ENCODE measurements at places on chromosomes 3 and 15.

- no peak for DNase-seq
These were observed 29.2 kb downstream of the MYO5A start for GRCh38 chr15:52499506-52499905.

DNA sequence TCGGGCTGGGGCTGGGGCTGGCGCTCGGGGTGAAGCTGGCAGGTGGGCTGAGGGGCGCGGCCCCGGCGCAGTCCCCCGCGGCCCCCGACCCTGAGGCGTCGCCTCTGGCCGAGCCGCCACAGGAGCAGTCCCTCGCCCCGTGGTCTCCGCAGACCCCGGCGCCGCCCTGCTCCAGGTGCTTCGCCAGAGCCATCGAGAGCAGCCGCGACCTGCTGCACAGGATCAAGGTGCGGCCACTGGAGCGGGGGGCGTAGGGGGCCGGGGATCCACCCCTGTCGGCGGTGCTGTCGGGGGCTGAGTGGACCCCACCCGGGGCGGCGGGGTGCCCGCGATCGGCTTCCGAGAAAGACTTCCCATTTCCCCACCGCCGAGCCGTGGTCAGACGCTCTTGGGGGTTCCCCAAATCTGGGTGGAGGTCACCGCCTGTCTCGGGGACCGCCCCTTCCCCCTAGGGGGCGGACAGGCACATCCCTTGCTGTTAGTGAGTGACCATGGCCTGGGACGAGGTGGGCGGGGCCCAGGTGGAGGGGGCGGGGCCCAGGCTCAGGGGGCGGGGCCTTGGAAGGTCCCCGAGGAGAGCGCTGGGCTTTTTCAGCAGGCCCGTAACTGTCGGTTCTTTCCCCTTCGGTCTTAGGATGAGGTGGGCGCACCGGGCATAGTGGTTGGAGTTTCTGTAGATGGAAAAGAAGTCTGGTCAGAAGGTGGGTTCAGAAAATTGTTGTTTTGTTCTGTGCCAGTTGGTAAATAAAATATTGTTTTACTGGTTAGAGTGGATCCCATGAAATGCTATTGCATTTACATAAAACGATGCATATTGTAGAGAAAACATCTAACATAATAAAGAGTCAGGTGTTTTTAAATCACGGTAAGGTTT lies 578 bp downstream of the LACTB start:
- peak; percentile 90 for DNase-seq

GRCh38 chr3:11624161-11624560 lies 19.6 kb downstream of the VGLL4 start:
- no peak for DNase-seq

GRCh38 chr15:97929456-97930229 lies 30.9 kb upstream of the ARRDC4 start:
- no peak for DNase-seq

GRCh38 chr15:57436961-57437360 lies 60.7 kb downstream of the CGNL1 start:
- DNase-seq: no peak

DNA sequence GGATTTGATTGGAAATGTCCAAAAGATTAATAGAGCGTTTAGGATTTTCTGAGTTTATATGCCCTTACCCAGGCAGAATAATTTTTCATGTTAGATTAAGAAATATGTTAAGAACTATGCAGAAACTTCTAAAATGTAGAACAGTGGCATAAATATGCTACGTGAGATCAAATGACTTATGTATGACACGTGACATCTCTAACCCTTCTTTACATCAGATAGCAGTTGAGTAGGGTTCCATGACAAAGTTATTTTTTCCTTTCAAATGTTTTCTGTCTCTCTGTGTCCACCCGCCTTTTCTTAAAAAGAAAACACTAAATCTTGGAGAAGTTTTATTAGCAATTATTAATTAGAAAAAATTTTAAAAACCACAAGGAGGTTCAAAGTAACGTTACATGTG lies 8.6 kb upstream of the TFG start:
- DNase-seq: no peak

DNA sequence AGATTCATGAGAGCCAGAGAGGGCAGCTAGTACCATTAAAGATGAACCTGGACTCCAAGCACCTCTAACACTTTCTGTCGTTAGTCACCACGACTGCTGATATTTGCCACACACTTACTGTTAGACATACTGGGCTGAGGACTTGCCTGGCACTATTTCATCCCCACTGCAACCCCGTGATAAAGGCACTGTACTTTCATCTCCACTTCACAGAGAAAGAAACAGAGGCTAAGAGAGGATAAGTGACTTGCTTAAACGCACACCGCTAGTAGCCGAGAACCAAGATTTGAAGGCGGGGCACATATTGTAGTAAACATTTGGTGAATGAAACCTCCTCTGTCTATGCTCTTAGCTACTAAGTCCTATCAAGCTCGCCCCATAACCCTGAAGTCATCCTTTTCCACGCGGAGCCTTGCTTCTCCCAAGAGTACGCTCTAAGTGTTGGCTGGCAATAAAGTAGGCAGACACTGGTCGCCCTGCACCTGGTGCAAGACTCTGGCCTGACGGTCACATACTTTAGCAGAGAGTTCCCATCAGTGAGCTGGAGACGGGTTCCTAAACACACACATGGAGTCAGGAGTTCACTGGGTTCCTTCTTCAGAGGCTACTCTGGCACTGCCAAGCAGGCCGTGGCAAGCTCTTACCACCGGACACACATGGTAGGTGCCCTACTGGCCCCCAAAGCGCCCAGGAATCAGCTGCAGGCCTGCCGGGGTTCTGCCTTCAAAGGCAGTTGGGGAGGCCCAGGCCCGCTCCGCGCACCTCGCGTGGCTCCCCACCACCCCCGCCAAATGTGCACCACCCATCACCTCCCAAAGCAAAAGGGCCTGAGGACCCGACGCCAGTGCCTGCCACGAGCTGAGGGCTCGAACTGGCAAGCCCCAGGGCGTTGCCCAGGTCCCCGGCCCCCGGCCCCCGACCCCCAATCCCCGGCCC lies 951 bp downstream of the POMGNT2 start:
- peak; percentile 82 for DNase-seq

DNA sequence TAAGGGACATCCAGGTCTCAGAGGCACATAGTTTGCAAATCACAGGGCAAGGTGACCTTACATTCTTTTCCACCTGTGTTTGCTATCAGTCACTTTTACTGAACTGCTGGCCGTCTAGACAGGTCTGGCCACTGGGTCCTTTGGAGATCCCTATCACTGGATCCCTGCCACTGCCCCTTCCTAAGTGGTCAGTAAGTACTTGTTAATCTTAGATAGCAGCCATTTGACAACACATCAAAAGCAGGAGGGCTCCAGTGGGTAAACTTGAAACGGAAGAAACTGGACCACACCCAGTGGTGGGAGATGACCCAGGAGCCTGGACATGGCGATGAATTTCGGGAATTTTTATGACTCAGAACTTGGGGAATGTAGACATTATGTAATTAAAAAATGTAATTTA lies 28.9 kb upstream of the RASGRP1 start:
- DNase-seq: no peak

DNA sequence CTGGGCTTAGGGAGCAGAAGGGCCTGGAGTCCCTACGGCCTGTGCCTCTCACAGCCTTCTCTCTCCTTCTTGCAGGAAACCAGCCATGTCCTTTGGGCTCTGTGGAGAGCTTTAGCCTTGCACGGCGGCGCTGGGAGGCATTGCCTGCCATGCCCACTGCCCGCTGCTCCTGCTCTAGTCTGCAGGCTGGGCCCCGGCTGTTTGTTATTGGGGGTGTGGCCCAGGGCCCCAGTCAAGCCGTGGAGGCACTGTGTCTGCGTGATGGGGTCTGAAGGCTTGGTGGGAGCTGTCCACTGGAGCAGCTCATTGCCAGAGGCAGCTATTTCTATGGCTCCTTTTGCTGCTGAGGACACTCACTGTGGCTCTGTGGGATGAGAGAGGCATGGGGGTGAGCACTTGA lies 4.1 kb downstream of the KLHDC8B start:
- DNase-seq: no peak

- peak; percentile 70 for DNase-seq
These were observed 72.9 kb upstream of the ATP2C1 start for GRCh38 chr3:130820976-130821375.

- DNase-seq: no peak
These were observed 118.2 kb upstream of the STRIT1 start for GRCh38 chr3:155411500-155412223.

GRCh38 chr15:23074684-23075083 lies 35.3 kb upstream of the TUBGCP5 start:
- DNase-seq: no peak

GRCh38 chr15:41772720-41773331 lies 1.5 kb upstream of the MAPKBP1 start:
- peak; percentile 92 for DNase-seq

GRCh38 chr3:168061332-168061996 lies 34.3 kb downstream of the GOLIM4 start:
- peak; percentile 55 for DNase-seq

DNA sequence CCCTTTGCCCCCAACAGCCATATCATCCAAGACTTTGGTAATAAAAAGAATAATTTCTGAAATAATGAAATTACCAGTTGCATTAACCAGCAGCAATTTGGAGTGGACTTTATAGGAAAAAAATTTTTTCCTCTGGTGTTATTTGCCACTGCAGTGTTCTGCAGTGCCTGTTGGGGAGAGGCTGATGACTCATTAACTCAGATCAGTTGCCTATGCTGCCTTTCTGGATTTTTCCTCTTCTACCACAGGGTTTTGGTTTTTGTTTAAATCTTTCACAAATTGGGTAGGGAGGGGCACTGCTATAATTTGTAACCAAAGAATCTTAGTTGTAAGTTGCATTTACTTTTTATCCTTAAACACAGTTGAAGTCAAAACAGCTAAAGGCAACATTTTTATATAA lies 22.7 kb downstream of the ATP6V1A start:
- DNase-seq: peak; percentile 27

DNA sequence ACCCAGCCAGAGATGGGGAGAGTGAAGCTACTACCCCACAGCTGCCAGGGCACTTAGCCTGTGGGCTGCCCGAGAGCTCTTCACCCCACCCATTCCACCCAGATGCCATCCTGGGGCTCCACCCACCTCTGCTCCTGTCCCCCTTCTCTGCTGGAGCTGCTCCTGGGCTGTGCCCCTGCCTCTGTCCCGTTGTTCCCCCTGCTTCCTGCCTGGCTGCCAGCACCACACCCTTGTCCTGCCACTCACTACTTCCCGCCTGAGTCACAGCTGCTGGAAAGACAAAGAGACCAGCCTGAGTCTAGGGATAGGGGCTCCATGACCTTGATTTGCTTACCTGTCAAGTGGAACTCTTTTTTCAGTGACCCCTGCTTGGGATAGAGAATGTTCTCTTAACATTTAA lies 12.4 kb downstream of the GNAI2 start:
- DNase-seq: no peak

- DNase-seq: no peak
These were observed 6.3 kb downstream of the FRMD5 start for GRCh38 chr15:44188795-44189194.

- DNase-seq: no peak
These were observed 170.9 kb downstream of the ANXA2 start for GRCh38 chr15:60226924-60227323.

- DNase-seq: no peak
These were observed 5.5 kb downstream of the RASGRP1 start for GRCh38 chr15:38559131-38559530.

GRCh38 chr3:149781741-149782140 lies 10.6 kb downstream of the ANKUB1 start:
- no peak for DNase-seq

DNA sequence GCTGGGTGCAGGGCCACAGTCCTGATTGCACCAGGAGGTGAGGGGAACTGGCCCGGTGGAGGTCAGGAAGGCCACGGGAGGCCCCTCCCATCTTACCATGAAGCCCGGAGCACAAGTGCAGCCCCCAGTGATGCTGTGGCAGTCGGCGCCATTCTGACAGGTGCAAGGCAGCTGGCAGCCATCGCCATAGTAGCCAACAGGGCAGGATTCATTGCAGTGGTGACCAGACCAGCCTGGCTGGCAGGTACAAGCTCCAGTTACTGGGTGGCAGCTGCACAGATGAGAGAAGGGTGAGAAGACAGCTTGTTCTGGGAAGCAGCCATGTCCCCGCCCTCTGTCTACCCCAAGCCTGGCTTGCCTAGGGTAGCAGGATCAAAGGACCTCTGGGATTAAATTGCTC lies 88.2 kb downstream of the RAB11A start:
- no peak for DNase-seq

- DNase-seq: peak; percentile 62
These were observed 22.9 kb downstream of the RAB8B start for GRCh38 chr15:63212050-63213004.

All from hematopoietic multipotent progenitor cell treated with erythropoietin and hydrocortisone succinate and interleukin-3 and kit ligand, for 4 days (in vitro differentiated cells).